ENCODE measurements at places on chromosomes 2 and 18.

DNA sequence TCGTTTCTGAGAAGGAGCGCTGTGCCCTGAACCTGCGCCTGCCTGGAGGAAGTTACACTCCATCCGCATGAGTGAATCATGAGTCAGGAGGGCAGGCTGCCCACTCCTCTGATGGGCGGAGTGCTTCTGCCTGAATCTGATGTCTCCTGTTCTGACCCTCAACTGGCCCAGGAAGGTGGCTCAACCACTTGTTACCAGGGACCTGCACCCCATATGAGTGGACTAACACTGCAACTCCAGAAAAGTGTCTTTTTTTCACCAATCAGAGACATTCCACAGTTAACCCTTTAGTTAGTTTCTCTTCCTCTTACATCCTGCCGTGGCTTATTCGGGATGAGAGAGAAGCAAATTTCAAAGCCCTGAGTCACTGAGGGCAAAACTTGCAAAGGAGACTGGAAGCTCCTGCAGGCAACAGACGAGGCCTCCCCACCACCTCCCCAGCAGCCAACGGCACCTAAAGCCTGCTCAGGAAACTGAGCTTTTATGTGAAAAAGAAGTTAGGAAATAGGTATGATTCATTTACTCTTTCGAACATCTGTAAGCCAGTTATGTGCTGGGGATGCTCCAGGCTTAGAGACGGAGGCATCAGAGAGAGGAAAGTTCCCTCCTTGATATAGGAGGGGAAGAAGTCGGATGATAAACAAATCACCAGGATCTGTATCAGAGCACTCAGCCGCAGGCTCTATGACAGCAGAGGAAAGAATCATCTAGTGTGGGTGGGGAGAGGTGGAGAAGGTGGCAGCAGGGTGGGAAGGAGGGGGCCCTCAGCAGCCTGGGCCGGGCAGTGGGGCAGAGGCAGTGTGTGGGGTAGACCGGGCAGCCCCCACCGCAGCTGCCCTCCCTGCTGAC is 30.9 kb downstream of the MBP start:
- DNase-seq: peak; percentile 83

GRCh38 chr2:160406591-160407392 is 86.8 kb downstream of the RBMS1 start:
- DNase-seq: no peak

DNA sequence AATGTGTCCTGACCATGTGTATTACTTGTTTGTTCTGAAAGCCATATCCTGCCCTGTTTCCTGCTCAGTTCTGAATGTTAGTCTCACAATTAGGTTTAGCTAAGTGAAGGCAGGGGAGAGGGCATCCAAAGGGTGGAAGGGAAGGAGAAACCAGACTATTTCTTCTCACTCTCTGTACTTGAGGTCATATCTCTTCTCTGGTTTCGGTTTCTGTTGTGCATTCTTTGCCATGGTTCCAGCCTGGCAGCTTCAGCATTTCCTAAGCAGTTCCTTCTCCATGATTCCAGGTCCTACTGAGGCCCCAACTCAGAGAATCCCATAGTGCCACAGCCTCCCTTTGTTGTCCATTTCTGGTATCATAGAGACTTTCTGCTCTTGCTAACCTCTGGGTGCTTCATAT is 40.3 kb upstream of the HNMT start:
- DNase-seq: no peak

DNA sequence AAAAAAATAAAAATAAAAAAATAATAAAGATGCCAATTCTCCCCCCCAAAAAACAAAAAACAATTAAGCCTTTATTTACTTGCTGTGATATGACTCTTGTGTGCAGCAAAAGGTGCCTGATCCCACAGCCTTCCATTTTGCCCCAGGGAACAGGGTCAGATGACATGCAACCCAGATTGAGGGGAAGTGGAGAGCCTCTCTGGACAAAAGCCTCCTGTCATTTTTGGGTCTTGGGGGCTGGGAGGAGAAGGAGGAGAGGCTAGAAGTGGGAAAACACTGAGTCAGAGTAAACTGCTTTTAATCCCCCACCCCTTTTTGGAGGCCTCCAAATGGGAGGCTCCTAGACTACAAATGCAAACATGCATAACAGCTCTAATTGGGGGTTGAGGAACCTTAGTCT is 46.6 kb upstream of the SCG2 start:
- DNase-seq: no peak

GRCh38 chr2:459931-460330 is 172.0 kb upstream of the ALKAL2 start:
- DNase-seq: no peak

DNA sequence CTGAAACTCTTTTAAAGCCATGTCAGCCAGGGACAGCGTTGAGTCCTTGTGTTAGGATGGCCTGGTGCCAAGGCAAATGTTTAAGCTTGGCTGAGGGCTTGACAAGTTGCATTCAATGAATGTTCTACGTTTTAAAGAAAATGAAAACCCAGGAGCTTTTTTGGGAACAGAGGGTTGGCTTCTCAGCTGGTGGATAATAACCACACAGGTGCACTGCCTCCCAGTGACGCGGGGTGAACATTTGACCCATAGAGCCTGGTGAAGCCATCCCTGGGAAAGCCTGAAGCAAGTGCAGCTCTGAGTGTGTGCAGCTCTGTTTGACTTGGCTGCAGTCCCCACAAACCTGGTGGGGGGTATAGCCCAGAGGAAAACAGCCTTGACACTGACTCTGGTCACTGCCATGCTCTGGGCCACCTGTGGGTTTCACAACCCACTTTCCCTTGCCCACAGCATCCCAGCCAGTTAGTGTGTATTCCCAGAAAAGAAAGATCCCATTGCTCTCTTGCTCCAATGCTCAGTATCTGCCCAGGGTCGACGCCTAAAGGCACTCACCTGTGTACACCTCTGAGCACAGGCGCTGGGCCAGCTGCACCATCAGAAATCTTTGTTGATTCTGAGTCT is 874.9 kb downstream of the RNF144A start:
- no peak for DNase-seq

GRCh38 chr2:241535871-241536655 is 22.5 kb upstream of the BOK start:
- no peak for DNase-seq

- peak; percentile 3 for DNase-seq
Measured at GRCh38 chr2:134014196-134014960, 239.5 kb upstream of the MGAT5 start.

DNA sequence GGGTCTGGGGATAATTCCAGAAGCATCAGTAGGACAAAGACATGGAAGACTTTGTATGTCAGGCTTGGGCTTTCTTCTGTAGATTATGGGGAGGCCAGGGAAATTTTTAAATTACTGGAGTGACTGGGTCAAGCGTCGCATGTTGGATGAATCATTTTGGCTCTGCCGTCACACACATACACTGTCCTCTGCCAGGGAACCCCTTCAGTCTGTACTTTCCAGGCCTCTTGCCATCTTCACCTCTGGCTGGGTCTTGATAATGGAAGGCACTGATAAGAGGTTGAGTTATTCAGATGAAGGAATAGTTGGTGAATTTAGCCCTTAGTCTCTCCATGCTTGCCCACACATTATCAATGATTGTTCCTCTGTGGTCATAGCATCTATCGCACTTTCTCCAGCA is 895.1 kb upstream of the CELF4 start:
- no peak for DNase-seq

- DNase-seq: no peak
Measured at GRCh38 chr2:66202586-66202985, 232.3 kb upstream of the MEIS1 start.

- peak; percentile 93 for DNase-seq
Measured at GRCh38 chr2:27717070-27717795, 53.5 kb downstream of the SLC4A1AP start.

DNA sequence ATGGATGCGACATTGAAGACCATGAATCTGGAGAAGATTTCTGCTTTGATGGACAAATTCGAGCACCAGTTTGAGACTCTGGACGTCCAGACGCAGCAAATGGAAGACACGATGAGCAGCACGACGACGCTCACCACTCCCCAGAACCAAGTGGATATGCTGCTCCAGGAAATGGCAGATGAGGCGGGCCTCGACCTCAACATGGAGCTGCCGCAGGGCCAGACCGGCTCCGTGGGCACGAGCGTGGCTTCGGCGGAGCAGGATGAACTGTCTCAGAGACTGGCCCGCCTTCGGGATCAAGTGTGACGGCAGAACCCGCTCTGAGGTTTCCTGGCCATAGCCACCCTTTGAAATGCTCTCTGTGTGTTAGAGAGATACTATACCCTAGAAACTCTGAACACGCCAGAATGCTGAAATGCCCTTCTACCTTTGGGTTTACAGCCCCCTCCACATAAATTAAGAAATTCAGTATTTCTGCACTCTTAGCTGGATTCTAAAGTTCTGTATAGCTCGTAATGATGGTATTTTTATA is 659 bp downstream of the CHMP1B start:
- no peak for DNase-seq

GRCh38 chr2:18611604-18612003 is 22.2 kb upstream of the NT5C1B start:
- DNase-seq: no peak

DNA sequence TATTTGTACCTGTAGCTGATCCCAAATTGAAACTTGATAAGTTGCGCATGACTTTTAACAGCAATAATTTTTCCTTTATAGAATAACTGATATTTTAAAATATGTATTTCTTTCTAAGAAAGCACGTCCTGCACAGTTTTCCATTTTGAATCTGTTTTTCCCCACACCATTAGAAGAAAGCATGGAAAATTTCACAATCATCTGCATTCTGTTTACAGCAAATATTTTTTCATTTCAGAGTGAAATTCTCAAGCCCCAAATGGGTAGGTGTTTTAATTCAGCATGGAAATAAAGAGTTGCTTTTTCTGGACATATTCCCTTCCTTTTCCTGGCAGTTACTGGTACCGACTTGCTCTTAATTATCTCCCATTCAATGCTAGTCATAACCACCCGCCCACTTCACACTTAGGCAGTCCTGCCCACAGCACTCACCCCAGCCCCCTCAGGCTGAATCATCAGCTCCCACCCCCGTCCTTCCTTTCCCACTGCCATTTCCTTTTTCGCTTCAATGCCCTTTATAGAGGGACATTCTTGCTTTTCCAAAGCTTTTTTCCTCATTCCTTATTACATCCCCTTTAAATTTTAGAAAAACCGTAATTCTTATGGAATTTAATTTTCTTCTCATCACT is 89.2 kb upstream of the GLS start:
- DNase-seq: no peak

DNA sequence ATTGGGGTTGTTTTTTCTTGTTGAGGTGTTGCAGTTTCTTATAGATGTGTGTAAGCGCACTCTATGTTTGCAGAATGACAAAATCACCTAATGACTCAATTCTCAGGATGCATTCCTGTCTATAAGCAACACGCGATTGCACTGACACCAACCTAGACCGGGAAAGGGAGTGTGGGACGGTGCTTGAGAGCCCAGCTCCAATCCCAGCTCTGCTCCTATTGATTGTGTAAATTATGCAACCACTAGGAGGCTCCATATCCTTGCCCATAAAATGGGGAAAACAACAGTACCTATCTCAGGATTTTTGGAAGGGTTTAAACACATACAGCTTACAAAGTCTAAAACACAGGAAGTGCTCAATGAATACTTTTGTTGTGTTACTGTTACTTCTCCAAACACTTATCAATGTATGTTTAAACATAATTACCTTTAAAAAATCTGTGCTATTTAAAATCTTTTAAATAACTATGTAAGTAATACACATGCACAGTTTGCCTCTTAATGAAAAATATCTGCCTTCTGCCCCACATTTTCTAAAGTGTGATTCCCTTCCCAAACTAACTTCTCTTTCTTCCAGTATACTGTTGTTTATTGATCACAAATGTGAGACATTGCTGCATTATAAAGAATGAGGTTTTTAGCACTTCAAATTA is 132.5 kb downstream of the SPHKAP start:
- peak; percentile 36 for DNase-seq

- no peak for DNase-seq
Measured at GRCh38 chr2:69578198-69578540, 65.4 kb downstream of the AAK1 start.

- DNase-seq: no peak
Measured at GRCh38 chr2:129877795-129878775, 101.4 kb upstream of the RAB6C start.

GRCh38 chr2:95334916-95335641 is 37.9 kb downstream of the KCNIP3 start:
- no peak for DNase-seq

- no peak for DNase-seq
Measured at GRCh38 chr2:217980036-217980435, 22.8 kb downstream of the TNS1 start.

DNA sequence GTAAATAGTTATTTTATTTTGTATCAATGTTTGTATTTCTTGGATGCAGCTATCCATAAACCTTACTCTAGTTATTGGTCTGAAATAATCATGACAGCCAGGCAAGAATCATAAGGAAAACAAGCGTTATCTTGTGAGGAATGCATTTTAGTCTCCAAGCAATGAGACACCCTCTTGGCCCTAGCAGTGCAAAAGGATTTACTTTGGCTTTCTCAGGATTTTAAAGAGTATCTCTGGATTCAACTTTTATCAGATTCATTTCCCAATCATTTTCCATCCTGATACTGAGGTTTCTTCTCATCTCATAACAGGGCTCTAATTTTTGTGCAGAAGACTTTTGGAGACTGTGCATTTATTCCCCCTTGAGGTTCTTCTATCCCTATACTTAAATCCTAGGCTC is 480.8 kb downstream of the TMX3 start:
- no peak for DNase-seq

- DNase-seq: no peak
Measured at GRCh38 chr18:67500522-67501205, 15.9 kb downstream of the DSEL start.

DNA sequence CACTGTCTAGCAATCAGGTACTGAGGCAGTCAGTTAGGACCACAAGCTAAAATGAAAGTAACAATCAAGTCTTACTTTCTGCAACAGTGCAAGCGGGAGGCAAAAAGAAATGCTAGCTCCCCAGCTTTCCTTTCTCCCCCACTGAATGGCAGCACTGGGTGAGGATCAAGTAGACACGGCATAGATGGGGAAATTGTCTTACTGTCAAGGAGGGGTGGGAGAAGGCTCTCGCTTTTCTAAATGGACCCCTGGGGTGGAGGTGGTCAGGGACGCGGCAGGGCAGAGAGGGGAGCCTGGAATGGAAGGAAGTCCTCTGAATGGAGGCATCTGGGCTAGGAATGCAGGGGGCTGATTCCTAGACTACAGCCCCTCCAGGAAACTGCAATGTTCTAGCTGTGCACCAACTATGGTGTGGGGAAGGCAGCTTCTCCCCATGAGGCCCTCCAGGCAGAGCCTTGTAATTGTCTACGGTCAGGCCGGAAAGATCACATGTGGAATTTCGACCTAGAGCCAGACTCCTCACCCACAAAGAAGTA is 24.3 kb downstream of the METTL8 start:
- no peak for DNase-seq
